ENCODE measurements at places on chromosomes 1 and 21.

DNA sequence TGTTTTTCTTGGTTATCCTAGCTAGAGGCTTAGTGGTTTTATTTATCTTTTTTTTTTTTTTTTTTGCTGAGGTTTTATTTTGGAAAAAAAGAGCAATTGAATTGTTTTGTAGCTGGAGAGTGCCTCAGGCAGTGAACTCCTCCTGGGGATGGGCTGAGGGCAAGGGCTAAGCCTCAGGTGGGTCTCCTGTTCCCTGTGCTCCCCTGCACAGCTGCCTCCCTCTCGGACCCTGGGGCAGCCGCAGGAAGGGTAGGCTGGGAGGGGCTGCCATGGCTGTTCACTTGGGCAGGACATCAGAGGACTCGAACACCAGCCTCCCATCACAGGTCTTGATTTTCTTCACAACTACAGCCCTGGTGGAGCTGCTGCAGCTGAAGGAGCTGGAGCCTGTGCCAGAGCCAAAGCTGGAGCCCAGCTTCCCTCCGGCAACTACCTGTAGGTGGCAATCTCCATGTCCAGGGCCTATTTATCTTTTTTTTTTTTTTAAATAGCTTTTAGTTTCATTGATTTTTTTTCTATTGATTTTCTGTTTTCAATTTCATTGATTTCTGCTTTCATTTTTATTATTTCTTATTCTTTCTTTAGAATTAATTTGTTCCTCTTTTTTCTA lies 28.9 kb downstream of the LEPR start:
- no peak for DNase-seq

- DNase-seq: peak; percentile 11
Observed at GRCh38 chr21:18411565-18411964, 8.0 kb upstream of the TMPRSS15 start.

DNA sequence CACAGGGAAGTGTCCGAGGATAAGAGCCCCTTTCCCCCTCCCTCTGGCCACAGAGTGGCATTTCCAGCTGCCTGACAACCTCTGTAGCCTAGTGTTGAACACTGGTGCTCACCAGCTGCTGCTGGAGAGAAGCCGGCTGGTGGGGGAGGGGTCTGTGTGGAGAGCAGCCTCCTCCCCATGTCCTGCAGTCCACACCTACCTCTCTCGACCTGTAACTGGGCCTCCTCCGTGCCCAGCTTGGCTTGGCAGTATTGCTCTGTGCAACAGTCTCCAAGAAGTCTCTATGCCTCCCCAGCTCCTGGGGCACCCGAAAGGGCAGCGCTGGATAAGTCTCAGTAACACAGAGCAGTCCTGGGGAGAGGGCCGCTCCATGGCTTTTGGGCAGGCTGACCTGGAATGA lies 17.0 kb downstream of the PAPPA2 start:
- DNase-seq: no peak

- no peak for DNase-seq
Observed at GRCh38 chr1:189311915-189312314, 1165.7 kb downstream of the BRINP3 start.

DNA sequence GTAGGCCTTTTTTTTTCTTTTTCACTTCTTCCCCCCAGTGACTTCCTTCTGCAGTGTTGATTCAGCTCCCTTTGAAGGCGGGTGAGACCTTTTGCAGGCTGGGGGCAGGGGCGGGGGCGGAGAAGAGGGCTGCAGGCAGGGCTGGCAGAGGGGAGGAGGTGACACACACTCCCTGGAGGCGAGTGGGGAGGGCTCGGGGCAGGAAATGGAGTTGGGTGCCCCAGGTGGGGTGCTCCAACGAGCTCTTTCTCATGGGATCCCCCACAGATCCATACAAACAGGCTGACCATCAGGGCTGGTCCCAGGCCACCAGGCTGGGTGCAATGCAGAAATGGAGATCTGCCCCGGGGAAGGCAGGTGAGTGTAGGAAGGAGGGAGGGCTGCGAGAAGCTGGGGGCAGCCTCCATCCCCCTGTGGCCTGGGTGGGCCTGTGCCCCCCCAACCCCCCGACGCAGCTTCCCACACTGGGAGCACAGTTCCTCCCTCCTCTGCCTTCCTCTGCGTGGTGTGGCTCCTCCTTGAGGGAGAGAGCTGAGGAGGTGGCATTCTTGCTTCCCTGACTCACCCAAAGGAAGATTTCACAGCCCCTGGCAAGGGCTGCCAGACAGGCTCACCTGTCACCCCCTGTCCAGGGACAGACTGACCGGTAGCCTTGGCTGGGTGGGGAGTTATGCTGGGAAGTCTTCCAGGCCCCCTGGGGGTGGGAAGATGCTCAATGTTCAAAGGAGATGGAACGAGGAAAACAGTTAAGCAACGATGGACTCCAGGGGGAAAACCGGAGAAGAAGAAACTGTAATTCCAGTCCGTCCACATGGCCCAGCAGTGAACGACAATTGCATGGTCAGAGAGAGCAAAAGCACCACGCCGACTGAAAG lies 7.1 kb upstream of the ITGB2 start:
- DNase-seq: peak; percentile 68

GRCh38 chr1:21126324-21126723 lies 50.4 kb downstream of the EIF4G3 start:
- no peak for DNase-seq

- no peak for DNase-seq
Observed at GRCh38 chr1:175129182-175129581, 61.5 kb downstream of the TNN start.

DNA sequence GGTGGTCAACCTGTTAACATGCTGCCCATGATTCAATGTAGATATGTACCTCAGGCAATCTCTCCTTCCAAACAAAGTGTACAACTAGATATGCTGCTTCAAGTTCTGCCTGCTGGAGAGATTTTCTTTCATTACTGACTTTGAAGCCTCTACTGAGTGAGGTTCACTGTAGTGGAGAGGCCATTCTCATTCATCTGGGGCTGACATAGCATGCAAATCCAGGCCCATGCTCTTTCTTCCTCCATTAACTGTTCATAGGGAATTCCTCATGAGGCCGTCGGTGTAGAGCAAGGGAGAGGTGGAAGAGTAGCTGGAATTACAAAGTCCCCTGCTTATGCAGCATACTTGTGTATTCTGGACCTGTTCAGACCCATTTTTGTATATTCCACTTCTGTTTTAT lies 38.6 kb downstream of the VANGL2 start:
- DNase-seq: no peak

- no peak for DNase-seq
Observed at GRCh38 chr21:40052276-40052675, 185.0 kb downstream of the PCP4 start.

GRCh38 chr1:214280386-214281020 lies 456 bp upstream of the SMYD2 start:
- peak; percentile 29 for DNase-seq

DNA sequence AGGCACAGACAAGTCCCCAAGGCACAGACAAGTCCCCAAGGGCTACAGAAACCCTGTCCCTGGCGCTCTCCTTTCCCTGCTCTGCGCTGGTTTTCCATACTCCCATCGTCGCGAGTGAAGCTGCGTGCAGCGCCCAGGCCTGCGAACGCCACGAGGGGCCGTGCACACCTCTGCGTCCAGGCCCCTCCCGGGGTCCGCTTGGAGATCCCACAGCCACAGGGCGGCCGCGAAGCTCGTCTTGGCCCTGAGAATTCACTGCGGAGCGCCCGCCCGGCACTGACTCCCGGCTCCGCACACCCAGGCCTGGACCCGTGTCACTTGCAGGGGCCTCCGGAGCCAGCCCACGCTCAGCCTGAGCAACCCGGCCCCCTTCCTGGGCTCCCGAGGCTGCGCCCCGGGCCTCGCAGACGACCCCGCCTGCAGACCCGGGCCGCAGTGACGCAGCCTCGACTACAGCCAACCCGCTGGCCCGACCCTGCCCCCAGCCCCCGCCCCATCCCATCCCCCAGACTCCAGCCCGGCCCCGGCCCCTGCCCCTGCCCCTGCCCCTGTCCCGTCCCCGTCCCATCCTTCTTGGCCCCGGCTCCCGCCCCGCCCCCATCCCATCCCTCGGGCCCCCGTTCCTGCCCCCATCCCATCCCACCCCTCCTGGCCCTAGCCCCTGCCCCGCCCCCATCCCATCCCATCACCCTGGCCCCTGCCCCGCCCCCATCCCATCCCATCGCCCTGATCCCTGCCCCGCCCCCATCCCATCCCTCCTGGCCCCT lies 841 bp downstream of the POFUT2 start:
- no peak for DNase-seq

GRCh38 chr1:106027871-106028270 lies 1028.6 kb upstream of the PRMT6 start:
- no peak for DNase-seq

DNA sequence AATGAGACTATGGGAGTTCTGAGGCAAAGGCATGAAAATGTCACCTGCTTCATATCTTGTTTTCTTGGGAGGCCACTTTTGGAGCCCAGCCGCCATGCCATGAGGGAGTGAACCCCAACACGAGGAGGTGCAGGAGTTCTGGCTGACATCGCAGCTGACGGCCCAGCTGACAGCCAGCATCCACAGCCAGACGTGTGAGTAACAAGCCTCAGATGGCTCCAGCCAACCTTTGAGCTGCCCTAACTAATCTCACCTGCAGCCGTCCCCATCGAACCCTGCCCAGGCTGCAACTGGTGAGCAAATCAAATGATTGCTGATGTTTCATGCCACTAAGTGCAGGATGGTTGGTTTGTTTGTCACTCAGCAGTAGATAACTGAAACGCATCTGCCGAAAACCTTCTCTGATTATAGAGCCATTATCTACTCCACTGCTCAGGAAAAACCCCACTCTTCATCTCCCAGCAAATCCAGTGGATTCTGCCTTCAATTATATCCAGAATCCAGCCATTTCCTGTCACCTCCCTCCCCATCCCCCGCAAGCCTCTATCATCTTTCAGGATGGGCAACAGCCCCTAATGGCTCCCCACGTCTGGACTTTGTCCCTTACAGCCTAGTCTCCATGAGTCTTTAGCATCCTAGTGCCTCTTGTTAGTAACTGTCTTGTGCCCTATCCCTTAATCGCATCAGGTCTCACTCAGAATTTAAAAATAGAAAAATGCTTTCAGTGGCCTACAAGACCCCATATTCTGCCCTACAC lies 18.5 kb upstream of the RAB4A start:
- no peak for DNase-seq

DNA sequence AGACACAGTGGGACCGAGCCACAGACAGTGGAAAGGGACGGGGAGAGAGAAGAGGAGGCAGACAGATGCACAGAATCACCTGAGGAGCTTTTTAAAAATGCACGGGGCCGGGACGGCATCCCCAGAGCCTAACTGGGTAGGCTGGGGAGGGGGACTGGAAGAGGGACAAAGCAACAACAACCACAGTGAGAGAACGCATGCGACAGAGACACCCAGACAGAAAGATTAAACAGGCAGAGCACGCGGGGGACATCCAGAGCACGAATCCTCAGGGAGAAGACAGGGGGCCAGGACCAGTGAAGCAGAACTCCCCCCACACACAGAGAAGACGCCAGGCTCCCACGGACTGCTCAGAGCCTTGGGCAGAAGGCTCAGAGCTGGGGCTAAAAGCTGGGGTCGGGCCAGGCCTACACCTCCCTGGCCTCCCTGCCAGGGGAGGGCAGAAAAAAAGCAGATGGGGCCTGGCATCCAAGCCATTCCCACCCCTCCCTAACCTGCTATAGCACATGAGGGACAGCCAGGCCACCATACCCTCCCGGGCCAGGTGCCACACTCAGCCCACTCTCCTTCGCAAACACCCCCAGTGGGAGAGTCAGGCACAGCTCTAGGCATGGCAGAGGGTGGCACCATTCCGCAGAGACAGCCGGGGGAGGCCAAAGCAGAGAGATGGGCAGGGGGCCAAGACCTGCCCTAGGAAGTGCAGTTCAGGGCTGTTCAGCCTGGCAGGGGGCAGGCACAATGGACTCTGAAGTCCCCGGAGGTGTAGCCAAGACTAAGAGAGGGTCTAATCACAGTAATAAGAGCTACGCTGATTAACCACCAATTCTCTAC lies 29.8 kb upstream of the COL16A1 start:
- DNase-seq: no peak

- DNase-seq: no peak
Observed at GRCh38 chr1:169089776-169090175, 16.7 kb upstream of the ATP1B1 start.

DNA sequence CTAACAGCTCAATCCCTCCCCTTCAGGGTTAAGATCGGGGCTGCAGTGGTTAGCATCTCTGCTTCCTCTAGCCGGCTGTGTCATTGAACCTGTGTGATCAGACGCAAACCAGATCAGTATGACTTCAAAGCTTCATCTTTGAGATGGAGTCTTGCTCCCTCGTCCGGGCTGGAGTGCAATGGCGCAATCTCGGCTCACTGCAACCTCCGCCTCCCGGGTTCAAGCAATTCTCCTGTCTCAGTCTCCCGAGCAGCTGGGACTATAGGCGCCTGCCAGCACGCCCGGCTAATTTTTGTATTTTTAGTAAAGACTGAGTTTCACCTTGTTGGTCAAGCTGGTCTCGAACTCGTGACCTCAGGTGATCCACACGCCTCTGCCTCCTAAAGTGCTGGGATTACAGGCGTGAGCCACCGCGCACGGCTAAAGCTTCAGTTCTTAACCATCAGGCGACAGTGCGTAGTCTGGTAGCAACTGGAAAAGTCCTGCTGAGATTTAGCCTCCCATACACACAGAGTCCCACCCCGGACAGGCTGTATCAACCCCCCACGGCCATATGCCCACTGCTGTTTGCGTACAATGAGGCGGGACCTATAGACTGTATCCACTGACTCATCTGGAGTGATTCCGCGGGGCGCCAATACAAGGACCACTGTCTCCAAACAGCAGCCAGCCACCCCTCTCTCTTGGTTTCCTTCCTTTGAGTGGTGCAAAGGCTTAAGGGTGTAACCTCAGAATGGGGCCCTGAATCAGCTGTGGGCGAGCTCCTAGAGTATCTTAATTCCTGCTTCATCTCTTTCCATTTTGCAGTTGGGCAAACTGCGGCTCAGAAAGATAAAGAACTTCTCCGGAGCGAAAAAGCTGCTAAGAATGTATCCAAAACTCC lies 23.3 kb downstream of the CELA3A start:
- peak; percentile 82 for DNase-seq

DNA sequence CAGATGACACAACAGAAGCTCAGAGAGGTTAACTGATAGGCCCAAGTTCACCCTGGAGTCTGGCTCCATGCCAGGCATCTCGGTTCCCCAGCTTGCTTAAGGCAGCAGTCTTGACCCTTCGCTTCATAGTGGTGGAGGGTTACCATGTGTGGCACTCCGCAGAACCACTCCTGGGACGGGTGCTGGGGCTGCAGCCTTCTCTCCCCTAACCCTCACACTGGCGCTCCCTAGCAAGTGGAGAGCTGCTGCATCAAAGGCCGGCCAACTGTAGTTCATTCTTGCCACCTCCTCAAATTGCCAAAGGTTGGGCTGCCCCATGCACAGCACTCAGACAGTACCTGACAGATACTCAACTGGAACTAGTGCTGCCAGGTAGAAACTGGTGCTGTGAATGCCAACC lies 70.2 kb upstream of the KCND3 start:
- DNase-seq: no peak

GRCh38 chr1:245184779-245185178 lies 30.0 kb downstream of the KIF26B start:
- no peak for DNase-seq

- peak; percentile 62 for DNase-seq
Observed at GRCh38 chr1:84704872-84705417, 14.7 kb upstream of the SSX2IP start.

GRCh38 chr1:187948170-187948794 lies 1119.5 kb downstream of the PLA2G4A start:
- DNase-seq: no peak

Measured in MV-4-11 (cell line).